ENCODE measurements at places on chromosomes 7 and 10.
A peak's percentile ranks its signal among the peaks of the same experiment; 100 is the strongest.

GRCh38 chr7:135709508-135709907 lies 18.5 kb downstream of the SLC13A4 start:
- no peak for DNase-seq

GRCh38 chr10:111516144-111516543 lies 439.3 kb downstream of the ADRA2A start:
- no peak for DNase-seq

- DNase-seq: no peak
These were observed 63.5 kb upstream of the LRRN3 start for GRCh38 chr7:111027396-111027795.

- no peak for DNase-seq
These were observed 360.7 kb upstream of the PHF14 start for GRCh38 chr7:10612950-10613349.

- DNase-seq: no peak
These were observed 60.6 kb downstream of the LMBR1 start for GRCh38 chr7:156832195-156832877.

DNA sequence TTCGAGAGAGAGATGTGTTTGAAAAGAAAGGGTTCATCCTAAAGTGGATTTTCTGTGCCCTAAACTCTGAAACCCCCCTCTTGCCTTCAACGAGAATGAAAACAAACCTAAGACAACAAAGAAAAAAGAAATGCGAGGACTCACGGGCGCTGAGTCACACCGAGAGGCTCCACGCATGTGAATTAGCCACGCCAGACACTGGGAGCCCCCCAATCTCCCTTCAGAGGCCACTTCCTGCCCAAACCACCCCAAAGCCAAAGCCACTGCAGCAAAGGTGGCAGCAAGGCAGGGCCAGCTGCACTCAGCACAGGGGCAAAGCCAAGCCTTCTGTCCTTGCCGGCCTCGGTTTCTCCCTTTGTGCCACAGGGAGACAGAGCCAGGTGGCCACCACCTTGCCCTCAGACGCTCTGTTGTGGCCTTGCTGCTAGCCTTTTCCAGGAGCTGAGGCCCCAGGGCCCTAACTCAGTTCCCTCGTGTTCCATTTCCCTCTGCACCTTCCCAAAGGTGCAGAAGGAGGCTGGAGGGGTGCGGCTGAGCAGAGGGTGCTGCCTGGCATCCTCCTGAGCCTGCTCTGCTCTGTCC lies 93.3 kb downstream of the FAM53B start:
- DNase-seq: no peak

GRCh38 chr7:76285604-76286374 lies 16.7 kb upstream of the HSPB1 start:
- DNase-seq: peak; percentile 82

DNA sequence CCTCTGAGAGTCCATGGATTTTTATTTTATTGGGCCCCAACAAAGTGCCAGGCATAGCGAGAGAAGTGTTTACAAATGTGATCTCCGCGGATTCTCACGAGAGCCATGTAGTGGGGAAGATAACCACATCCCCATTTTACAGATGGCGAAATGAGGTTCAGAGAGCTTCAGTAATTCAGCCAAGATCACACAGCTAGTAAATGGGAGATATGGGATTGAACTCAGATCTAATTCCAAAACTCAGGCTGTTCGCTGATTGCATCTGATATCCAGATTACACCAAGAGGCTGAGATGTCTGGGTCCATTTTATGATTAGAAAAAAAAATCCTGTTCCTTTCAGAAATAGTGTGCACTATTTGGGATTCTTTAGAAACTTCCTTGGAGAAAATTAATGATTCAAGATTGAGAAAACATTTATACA lies 1.3 kb downstream of the FAS start:
- no peak for DNase-seq

All from upper lobe of left lung (tissue), 6 donors.